Stimulated activated memory B cell treated with anti-CD40 and anti-IgM and Interleukin-4, amounts not matched to agents 10 μg/mL and 1 μg/mL and 100 μg/mL, for 72 hours (primary cell): ENCODE measurements at places on chromosomes 5 and 9.
A peak's percentile ranks its signal among the peaks of the same experiment; 100 is the strongest.

- no peak for ATAC-seq
Observed at GRCh38 chr9:135244271-135245221, 157.1 kb downstream of the OLFM1 start.

DNA sequence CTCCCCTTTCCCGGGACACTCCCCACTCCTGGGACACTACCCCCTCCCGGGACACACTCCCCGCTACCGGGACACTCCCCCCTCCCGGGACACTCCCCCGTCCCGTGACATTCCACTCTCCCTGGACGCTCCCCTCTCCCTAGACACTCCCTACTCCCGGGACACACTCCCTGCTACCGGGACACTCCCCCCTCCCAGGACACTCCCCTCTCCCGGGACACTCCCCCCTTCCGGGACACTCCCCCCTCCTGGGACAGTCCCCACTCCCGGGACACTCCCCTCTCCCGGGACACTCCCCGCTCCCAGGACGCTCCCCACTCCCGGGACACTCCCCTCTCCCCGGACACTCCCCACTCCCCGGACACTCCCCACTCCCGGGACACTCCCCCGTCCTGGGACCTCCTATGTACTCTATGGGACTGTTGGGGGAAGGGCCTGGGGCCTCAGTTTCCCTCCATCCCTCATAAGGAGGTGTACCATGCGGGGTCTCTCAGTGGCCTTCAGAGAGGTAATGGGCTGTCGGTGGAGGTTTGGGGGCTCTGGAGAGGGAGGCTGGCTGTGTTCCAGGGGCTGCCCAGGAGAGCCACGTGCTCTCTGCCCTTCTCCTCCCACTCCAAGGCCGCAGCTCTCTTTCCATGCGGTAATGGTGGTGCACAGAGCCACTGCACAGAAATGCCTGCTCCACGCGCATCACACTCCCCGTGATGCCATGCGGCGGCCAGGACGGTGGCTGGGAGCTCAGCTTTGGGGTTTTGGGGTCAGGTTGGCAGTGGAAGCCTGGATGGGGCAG lies 96.2 kb downstream of the RXRA start:
- ATAC-seq: peak; percentile 47

GRCh38 chr5:119177226-119177625 lies 106.3 kb downstream of the DMXL1 start:
- no peak for ATAC-seq

DNA sequence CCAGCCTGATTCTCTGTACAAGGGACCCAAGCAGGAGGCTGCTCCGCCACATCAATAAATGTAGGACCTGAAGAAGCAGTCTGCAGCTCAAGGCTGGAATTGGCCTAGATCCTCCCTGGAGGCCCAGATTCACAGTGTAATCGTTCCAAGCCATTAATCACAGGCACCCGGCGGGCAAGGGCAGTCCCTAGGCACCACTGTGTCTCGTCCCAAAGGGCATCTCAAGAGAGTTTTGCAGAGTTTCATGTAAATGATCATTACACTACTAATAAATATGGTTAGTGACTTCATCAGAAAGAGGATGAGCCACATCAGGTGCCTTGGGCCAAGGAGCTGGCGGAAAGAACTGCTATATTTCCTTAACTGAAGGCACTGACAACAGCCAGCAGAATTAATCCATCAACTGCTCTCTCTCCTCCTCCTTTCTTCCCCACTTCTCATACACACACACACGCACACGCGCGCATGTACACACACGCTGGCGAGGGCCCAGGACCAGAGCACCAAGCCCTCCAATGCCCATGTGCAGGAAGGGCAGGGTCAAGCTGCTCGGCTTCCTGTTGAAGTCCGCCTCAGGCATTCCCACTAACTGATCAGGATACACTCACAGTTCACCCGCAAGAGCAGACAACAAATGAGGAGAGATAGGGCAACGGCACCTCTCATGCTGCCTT lies 33.9 kb downstream of the GNAQ start:
- ATAC-seq: peak; percentile 47

GRCh38 chr9:110217656-110218099 lies 9.7 kb upstream of the C9orf152 start:
- ATAC-seq: no peak

GRCh38 chr5:8241558-8241957 lies 372.6 kb downstream of the MTRR start:
- no peak for ATAC-seq

DNA sequence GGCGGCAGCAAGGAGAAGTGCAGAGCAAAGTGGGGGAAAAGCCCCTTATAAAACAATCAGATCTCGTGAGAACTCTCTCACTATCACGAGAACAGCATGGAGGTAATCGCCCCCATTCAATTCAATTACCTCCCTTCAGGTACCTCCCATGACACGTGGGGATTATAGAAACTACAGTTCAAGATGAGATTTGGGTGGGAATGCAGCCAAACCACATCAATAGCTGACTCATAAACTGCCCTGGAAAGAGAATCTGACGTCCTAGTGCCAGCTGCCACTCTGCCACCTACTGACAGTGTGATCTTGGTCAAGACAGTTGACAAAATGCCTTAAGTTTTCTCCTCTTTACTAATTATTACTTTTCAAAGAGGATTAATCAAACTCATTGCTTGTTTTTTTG lies 128.3 kb downstream of the GPBP1 start:
- ATAC-seq: no peak

DNA sequence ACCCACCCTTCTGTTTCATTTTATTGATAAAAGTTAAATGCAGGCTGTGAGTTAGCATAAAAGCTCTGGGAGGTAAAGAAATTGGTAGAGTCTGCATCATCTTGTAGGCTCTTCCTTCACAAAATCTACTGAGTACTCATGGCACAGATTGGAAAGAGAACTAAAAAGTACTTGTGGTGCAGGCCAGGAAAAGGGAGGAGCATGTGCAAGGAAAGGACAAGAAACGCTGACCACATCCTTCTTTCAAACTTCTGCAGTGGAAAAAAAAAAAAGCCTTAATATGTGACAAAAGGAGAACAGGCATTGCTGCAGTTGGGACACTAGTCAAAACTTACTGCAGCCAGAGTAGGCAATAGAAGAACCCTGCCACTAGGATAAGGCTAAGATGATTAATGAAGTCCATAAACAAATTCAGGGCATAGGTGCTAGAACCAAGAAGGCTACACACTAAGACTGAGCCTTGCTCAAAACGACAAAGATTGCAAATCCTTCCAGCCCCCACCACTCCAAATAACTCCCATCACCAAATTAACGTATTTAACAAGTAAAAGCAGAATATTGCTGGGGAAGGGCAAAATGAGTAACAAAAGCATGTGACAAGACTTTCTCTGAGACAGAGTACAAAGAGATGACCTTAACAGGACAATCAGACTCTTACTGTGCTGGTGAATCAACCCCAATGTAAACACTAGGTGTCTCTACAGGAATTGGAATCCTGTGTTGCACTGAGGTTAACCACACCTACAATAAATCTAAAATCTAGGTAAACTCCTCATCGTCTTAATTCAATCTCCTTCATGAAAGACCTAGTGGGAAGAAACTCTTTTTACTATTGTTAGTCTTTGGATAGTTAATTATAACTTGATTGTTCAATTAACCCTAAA lies 1024.8 kb downstream of the TLE1 start:
- ATAC-seq: no peak
